ENCODE measurements at places on chromosomes 5 and 9.

DNA sequence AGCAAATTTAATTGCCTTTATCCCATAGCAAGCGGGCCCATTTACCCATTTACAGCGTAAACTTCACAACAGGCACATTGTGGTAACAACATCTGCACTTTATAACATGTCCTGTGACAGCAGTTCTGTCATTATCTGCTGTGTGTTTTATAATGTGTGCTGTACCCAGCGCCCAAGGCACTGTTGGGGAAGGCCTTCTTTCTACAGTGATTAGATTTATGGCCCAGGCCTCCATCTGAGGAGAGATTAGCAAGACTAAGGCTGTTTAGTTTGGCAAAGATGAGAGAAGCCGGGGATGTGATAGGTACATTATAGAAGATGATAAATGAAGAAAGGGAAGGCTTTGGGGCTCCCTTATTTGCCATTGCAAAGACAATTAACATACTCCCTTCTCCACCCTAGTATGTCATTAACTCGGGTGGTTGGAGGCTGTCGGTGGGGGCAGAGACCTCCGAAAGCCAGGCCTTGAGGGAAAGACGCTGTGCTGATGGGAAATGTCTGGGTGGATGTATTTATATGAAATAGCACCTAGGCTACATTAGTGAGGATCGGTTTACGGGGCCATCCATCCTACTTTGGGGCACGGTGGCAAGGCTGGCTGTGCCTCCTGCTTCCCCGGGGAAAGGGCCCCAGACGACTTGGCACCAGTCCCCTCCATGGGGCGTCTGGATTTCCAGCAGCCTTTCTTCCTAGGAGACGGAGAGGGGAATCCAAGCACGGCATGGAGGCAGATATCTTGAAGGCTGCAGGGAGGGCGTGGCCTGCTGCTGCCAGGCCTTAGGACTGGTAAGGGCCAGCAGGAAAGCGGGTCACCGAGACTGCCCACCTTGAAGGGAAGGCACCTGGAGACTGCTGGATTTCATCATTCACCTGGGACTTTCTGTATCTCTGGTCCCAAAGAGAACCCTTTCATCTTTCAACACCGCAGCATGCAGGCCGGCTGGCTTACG, 64.3 kb upstream of the PTCH1 start:
- no peak for DNase-seq

GRCh38 chr9:90517103-90517502, 125.5 kb downstream of the DIRAS2 start:
- no peak for DNase-seq

DNA sequence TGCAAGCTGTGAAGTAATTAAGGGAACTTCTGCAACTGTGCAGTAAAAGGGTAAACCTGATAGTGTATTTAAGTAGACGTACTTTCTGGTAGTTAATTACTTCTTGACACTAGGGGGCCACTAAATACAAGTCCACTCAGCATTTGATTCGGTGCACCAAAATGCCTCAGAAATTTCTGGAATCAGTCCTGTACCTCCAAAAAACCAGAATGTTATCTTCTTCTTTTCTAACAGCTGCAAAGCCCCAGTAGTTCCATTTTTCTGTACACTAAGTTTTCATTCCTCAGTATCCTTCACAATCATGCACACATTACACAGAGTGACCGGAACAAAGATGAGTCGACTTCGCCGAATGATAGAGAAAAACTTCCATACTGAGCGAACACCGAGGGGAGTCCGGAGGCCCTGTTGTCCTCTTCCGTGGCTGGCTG, 484 bp downstream of the GFM2 start:
- DNase-seq = no peak

DNA sequence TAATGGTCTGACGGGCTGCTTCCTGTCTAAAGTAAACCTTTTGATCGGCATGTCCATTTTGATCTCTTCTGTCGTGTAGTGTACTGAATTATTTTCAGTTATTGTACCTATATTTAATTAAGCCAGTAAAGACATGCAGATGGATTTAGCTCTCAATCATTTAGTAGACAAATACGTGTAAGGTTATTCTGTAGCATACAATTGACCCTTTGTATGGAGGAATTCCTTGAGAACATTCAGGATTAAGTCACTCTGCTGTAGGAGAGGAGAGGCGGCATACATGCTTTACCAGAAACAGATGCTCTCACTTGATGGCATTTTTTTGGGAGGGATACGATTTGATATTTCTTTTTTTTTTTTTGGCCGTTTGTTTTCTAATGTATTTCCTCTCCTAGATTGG, 141.0 kb downstream of the PBX3 start:
- DNase-seq = no peak
